ENCODE measurements at places on chromosomes 7 and 10.

DNA sequence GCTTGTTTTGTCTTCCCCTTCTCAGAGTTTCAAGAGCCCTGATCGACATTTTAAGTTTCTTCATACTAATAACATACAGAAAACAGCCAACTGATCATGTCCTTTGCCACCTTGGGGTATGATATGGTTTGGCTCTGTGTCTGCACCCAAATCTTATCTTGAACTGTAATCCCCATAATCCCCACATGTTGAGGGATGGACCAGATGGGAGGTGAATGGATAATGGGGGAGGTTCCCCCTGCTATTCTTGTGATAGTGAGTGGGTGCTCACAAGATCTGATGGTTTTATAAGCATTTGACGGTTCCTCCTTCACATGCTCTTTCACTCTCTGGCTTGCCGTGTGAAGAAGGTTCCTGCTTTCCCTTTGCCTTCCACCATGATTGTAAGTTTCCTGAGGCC is 190.3 kb downstream of the CHCHD3 start:
- no peak for DNase-seq

DNA sequence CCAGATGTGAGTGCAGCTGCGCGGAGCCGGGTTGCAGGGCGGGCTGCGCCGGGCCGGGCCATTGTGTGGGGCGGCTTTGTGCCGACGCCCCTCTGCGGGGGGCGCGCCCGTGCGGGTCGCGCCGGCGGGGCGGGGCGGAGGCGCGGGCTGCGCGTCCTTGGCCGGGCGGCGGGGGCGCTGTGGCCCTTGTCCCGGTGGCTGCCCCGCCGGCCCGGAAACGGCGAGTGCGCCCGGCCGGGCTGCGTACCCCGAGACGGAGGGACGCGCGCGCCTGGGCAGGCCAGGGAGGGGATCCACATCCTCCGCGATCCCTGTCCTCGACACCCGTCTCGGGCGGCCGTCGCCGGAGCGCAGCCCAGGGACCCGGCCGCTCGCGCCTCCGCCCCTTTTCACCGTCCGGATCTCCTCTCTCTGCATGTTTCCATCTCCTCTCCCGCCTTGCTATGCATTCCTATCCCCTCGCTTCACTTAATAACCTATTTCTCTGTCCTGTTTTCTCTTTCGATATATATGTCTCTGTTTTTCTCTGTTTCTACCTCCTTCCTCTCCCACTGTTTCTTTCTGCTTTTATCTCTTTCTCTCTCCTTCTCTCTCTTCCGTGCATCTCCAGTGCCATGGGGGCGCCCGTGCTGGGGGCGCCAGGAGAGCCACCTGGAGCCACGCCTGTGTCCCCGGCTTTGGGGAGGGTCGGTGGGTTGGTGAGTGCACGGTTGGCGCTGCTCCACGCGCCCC is 765 bp downstream of the PFKFB3 start:
- peak; percentile 57 for DNase-seq

DNA sequence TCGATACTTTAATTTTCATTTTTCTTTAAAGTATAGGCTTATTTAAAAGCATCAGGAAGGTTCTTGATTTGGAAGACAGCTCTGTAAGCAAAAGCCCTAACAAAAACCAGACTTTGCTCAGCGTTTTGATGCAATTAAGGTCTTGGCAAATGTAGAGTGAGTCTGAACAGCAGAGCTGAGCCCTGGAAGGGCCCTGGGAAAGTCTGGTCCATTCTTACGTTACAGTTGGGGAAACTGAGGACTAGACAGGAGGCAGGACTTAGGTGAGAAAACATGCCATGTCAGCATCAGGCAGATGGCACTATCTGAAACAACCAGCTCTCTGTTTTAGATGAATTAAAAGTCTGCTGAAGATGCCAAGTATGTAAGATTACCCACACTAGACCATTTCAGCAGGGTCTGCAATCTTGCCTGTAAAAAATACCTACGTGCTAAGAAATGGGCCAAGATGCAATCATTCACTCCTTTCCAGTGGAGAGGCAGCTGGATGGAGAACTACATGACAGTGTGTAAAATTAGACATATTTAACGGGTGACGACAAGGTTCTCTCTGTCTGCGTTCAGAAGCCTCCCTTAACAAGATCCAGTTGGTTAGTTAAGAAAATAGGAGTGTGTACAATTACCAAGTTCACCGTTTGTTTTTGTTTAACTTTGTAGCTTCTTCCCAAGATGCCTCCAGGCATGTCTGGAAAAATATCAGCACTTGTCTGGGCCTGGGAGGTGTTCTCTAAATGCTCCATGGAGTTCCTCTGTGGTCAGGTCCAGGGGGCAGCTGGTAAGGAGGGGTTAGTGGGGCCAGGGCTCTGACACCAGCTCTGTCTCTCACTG is 502.3 kb upstream of the ZMIZ1 start:
- no peak for DNase-seq

GRCh38 chr7:116216956-116217571 is 6.7 kb downstream of the TES start:
- no peak for DNase-seq
